CD8-positive, alpha-beta T cell (primary cell): ENCODE measurements at places on chromosomes 4 and X.

- no peak for DNase-seq
Observed at GRCh38 chr4:17647927-17648326, 33.5 kb downstream of the MED28 start.

DNA sequence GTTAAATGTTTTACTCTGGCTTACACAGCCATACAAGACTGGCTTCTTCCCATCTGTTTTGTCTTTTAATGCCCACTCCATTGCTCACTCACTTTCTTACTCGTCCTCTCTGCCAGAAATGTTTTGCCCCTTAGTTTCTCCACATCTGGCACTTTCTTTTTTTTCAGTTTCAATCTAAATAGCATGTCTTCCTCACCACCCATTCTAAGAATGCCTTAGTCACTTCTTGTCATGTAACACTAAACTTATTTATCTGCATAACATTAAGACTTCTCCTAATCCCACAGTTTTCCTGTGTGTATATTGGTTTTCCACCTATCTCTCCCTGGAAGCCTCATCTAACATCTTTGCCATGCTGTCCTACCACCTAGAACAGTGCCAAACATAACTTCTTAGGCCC is 119.3 kb downstream of the ADAMTS3 start:
- no peak for DNase-seq

DNA sequence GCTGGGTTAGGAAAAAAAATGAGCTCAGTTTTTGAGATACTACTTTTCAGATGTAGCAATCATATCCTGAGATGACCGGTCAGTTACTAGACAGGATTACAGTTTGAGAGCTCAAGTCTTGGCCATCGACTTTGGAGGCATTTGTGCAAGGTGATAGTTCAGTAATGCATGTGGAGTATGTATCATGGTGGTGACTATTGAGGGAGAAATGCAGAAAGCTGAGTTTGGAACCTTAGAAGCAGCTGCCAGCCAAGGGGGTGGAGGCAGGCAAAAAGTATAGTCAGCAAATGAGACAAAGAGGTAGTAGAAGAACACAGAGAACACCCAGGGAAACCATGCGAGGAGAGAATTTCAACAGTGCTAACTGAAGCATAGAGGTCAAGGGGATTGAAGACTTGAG is 48.7 kb upstream of the SLC4A4 start:
- DNase-seq = no peak

DNA sequence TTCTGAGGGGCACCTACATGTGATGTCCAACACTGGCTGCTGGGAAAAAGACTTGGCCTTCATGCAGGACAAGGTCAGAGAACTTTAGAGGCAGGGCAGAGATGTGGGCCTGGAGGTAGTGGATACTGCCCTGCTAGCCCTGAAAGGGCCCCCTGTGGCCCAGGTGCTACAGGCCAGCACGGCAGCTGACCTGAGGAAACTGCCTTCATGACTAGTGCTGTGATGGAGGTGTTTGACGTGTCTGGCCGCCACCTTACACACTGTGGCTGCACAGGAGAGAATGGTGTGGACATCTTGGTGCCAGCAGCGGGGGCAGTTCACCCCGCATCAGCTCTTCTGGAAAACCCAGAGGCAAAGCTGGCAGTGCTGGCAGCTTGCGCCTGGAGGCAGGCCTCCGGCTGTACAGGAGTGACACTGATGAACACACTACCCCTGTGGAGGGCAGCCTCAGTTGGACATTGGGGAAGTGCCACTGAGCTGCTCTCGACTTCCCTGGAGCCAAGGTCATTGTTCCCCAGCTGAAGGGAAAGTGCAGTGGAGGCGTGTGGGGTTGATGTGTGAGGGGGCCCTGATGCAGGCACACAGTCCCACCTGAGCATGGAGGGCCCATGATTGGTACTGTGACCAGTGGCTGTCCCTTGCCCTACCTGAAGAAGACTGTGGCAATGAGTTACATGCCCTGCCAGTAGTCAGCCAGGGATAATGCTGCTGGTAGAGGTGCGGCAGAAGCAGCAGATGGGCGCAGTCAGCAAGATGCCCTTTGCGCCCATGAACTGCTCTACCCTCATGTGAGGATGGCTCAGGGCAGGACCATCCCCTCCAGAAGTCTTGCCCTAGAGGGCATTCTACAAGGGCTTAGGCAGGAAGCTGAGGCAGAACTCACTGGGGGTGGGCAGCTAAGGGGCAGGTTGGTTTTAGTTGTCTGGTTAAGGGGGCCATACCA is 36.9 kb downstream of the COQ2 start:
- DNase-seq = no peak

GRCh38 chr4:987624-988513 is 1.0 kb downstream of the IDUA start:
- DNase-seq = no peak

GRCh38 chrX:2334237-2334636 is 166.5 kb downstream of the DHRSX start:
- no peak for DNase-seq

DNA sequence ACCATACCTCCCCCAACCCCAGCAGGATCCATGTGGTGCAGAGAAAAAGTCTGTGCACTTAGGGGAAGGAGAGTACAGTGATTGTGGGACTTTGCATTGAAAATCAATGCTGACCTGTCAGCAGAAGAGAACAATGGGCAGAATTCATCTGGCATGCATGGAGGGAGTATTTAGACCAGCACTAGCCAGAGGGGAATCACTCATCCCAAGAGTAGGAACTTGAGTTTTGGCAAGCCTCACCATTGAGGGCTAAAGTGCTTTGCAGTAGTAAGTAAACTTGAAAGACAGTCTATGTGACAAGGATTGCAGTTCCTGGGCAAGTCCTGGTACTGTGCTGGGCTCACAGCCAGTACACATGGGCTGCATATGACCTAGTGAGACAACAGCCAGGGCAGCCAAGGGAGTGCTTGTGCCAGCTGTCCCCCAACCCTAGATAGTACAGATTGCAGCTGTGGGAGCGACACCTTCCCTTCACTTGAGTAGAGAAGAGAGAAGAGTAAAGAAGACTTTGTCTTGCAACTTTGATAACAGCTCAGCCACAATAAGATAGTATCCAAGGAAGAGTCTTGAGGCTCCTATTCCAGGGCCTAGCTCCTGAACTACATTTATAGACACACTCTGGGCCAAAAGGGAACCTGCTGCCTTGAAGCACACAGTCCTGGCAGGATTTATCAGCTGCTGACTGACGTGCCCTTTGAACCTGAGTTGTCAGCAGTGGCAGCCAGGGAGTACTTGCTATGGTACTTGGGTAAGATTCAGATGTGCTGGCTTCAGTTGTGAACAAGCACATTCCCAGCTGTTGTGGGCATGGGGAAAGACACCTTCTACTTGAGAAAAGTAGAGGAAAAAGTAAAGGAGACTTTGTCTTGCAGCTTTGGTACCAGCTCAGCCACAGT is 48.7 kb downstream of the HDX start:
- no peak for DNase-seq

GRCh38 chrX:3026074-3026815 is 15.0 kb upstream of the ARSF start:
- DNase-seq = no peak

DNA sequence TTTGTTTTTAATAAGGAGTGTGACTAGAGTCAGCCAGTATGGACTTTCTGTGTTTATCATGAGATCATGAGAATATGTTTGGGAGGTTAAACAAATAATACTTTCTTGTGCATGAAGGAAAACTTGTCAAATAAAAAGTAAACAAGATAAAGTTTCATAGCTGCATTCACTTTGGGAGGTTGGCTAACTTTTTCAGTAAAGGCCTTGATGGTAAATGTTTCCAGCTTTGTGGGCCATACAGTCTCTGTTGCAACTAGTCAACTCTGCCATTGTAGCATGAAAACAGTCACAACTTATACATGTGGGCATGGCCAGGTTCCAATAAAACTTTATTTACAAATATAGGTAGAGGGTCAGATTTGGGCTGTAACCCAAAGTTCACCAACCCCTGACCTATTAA is 150.4 kb downstream of the MID1 start:
- no peak for DNase-seq

GRCh38 chrX:17035111-17035510 is 88.7 kb downstream of the REPS2 start:
- DNase-seq = no peak
